ENCODE measurements at places on chromosomes 3 and 15.

DNA sequence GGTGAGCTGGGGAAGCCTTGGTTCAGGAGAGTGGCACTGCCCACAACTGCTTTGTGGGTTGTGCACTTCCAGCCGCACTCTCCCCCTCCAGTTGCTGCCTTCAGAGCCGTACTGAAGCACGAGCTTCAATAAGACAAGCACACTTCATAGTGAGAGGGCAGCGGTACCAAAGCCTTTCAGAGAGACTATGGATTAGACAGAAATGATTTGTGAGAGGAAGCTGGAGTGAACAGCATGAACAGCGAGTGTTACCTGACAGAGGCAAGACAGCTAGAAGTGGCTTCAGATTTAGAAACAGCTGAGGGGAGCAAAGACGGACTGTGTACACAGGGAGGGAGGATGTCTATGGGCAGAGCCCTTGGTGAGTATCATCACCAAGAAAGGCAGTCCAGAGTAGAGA is 31.1 kb downstream of the HCLS1 start:
- DNase-seq: no peak

- no peak for DNase-seq
These were observed 35.9 kb upstream of the GOLGA6L9 start for GRCh38 chr15:82393671-82394070.

GRCh38 chr3:27596921-27597320 is 112.7 kb upstream of the SLC4A7 start:
- no peak for DNase-seq

DNA sequence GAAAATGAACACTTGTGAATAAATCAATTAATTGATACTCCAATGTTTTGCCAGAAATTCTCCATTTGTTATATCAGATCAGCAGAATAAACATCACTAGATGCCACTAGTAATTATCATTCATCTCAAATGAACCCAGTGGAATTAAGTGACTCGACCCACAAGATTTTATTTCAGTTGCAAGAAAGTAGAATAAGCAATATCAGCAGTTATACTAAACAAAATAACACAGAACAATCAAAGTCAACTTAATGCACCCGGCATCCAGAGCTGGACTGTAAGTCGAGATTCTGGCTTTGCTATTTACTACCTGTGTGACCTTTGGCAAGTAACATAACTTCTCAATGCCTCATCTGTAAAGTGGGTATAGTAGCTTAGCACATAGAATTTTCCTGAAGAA is 256.5 kb downstream of the MEIS2 start:
- no peak for DNase-seq

DNA sequence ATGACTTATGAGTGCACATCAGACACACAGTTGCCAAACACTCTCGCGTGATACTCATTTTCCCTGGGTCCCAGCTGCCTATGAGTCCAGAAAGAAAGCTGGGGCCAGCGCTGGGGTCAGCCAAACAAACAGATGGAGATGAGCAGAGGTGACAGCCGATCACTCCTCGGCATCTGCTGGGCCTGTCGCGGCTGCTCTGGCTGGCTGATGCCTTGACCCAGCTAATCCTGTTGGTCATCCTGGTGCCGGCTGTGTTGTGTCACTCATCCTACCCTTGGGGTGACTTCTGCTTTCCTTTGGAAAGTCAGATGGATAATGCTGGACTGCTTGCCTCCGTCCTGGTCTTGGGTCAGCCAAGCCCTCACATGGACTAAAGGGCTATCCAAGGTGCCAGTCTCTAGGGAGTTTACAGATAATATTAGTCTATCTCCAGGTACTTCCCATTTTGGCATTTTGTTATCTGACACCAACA is 105.3 kb upstream of the PDZRN3 start:
- no peak for DNase-seq

GRCh38 chr3:10244009-10244408 is 4.2 kb upstream of the TATDN2 start:
- DNase-seq: no peak

DNA sequence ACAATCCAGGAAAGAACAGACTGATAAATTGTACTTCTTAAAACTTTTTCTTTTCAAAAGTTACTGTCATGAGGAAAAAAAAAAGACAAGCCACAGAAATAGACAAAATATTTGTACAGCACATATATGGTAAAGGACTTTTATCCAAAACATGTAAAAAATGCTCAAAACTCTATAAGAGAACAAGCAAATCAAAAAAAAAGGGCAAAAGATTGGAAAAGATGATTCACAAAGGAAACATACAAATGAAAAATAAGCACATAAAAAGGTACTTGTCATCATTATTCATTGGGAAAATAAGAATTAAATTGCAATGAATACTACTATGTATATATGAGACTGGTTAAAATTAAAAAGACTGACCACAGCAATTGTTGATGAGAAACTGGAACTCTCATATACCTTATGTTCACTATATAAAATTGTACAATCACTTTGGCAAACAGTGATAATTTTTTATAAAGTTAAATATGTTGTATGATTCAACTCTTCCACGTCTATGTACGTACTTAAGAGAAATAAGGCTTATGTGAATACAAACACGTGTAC is 39.7 kb downstream of the DIPK2A start:
- DNase-seq: no peak

GRCh38 chr3:30232142-30232541 is 374.3 kb upstream of the TGFBR2 start:
- DNase-seq: no peak

DNA sequence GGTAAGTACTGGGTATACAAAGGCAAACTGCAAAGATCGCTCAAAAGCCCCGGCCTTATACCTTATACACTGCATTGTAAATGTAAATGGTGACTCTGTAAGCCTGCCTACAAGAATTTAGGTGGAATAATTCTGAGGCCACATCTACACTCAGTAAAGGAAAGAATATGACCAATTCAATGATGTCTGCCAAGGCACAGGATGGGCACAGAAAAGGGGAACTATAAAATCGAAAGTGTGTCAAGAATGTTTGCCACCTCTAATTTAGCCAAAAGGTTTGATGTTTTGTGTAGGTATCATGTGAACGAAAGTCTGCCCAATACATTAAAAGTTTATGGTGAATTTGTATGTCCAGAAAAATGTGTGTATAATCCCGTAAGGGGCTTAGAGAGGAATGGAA is 96.1 kb downstream of the FOXP1 start:
- no peak for DNase-seq

GRCh38 chr15:48936666-48937065 is 27.1 kb downstream of the SHC4 start:
- DNase-seq: no peak

DNA sequence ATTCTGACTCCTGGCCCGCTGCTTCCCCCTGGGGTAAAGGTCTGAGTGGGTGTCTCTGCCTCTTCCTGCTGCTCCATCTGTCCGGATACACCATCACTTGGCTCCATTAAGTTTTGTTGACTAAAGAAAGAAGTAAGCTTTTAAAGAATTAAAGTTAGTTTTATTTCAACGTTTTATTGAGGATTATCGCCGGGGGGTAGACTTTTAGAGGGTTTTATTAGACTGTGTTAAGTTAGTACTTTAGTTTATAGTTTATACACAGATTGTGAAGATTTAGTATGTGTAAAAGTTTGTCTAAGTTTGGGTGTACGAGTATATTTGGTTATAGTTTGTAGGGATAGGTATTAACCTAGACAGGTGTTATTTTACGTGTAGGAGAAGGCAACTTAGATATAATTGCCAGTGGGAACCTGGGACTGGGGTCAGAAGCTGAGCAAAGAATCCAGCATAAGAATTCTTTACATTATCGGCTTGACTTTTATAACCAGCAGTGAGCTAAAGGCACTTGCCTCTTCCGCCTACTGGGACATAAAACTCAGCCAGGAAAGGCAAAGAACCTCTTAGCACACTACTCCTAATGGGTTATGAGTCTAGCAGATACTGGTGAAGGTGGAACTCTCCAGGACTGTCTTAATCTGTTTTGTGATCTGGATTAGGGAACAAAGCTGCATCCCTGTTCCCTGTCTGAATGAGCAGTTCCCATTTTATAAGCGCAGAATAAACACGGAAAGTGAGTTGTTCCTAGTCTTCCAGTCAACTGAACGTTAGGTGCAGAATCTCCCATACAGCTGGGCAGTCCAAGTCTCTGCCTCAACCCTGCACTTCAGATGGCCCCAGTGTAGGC is 131.3 kb downstream of the FAM43A start:
- DNase-seq: no peak

GRCh38 chr3:117735481-117736101 is 1026.0 kb downstream of the TUSC7 start:
- no peak for DNase-seq

DNA sequence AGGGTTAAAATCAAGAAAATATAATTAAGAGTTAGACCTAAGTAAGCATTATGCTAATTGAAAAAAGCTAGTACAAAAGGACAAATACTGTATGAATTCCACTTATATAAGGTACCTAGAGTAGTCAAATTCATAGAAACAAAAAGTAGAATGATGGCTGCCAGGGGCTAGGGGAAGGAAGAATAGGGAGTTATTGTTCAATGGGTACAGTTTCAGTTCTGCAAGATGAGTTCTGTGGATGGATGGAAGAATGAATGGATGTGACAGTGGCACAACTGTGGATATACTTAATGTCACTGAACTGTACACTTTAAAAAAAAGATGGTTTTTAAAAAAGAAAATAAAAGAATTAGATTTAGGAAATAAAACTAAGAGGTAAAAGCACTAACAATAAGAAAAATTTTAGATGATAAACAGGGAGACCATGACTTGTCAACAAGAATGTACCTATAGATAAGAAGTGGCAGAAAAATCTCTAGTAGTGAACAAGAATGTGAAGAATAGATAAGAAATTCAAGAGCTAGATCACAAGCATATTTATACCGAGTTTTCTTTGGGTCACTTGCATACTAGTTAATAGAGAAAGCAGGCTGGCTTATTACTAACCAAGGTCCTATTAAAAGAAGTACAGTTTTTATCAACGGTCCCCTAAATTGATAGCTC is 5.5 kb downstream of the IFT80 start:
- no peak for DNase-seq

GRCh38 chr3:186160691-186161243 is 51.9 kb upstream of the ETV5 start:
- DNase-seq: no peak

GRCh38 chr3:42503251-42503924 is 945 bp downstream of the VIPR1 start:
- no peak for DNase-seq

GRCh38 chr3:152355744-152356665 is 87.3 kb downstream of the MBNL1 start:
- no peak for DNase-seq

DNA sequence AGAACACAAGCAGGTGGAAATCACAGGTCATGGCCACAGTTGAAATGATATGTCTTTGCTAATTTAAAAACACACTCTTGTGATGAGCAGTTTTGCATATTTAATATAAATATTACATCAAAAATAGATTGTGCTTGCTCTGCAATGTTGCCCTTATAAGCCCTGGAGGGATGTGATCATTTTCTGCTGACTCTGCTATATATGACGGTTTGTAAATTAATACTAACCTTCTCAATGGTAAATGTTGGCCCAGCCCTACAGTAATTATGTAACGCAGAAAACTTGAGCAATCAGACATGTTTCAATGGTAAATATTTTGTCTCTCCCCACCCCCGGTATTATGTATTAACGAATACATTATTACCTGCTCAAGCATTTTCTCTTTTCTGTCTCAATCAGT is 359.5 kb upstream of the CNTN6 start:
- no peak for DNase-seq

- no peak for DNase-seq
These were observed 89.2 kb downstream of the CGGBP1 start for GRCh38 chr3:87969620-87970019.

- no peak for DNase-seq
These were observed 18.1 kb downstream of the METTL6 start for GRCh38 chr3:15409239-15409638.

- DNase-seq: no peak
These were observed 280.7 kb upstream of the TLE3 start for GRCh38 chr15:70378126-70379031.

DNA sequence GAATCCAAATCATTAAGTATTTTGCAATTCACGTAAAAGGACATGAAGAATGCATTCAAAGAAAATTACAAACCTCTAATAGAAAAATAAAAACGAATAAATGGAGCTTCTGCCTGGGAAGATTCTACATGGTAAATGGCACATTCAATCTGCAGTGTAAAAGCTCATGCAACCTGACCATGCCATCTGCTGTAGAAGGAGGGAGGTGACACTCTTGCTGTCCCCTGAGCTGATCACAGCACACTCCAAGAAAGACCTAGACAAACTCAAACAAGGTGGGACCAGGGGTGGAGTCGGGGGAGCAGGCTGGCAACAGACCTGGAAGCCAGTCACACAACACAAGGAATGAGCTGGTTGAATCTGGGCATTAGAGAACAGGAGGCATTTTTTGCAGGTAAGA is 101.8 kb downstream of the BDH1 start:
- no peak for DNase-seq

- peak; percentile 33 for DNase-seq
These were observed 21.2 kb upstream of the CRBN start for GRCh38 chr3:3200632-3201212.

- DNase-seq: no peak
These were observed 177.9 kb upstream of the C2CD4B start for GRCh38 chr15:62342959-62343358.

DNA sequence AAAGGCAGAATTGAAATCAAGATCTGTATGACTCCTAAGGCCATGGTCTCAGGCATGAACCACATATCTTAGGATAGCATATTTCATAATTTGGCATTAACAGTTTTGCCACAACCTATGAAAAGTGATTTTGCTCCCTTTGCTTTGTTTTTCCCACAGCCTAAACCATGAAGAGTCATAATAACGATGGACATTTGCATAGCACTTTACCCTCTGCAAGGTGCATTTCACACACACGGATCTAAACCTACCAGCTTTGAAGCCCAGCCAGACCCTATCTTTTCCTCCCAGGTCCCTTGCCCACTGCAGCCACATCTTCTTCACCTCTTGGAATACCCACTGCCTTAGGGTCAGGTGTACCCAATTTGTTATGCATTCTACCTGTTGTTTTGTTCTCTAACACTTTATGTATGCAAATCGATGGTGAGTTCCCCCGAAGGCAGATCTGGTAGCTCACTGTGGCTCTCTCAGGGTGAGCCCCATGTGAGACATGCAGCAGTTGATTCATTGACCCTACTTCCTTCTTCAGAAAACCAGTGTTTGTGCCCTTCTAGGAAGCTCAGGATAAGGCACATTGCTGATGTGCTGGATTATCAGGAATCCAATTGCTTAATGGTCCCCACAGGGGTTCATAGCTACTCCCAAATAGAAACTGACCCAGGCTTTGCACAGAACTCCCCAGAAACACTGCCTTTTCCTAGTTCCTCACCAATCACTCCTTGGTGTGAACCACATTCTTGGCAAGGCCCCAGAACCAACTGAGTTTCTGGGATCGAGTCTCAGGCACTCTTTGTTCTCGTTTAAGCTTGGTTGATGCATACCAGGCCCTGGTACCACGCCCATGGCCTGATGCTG is 8.7 kb downstream of the ARHGAP31 start:
- no peak for DNase-seq
